ENCODE measurements at places on chromosomes 16 and 17.

- peak; percentile 83 for DNase-seq
Measured at GRCh38 chr17:74742153-74742515, 5.1 kb downstream of the RAB37 start.

- peak; percentile 95 for DNase-seq
Measured at GRCh38 chr16:85612191-85612800, 826 bp upstream of the GSE1 start.

DNA sequence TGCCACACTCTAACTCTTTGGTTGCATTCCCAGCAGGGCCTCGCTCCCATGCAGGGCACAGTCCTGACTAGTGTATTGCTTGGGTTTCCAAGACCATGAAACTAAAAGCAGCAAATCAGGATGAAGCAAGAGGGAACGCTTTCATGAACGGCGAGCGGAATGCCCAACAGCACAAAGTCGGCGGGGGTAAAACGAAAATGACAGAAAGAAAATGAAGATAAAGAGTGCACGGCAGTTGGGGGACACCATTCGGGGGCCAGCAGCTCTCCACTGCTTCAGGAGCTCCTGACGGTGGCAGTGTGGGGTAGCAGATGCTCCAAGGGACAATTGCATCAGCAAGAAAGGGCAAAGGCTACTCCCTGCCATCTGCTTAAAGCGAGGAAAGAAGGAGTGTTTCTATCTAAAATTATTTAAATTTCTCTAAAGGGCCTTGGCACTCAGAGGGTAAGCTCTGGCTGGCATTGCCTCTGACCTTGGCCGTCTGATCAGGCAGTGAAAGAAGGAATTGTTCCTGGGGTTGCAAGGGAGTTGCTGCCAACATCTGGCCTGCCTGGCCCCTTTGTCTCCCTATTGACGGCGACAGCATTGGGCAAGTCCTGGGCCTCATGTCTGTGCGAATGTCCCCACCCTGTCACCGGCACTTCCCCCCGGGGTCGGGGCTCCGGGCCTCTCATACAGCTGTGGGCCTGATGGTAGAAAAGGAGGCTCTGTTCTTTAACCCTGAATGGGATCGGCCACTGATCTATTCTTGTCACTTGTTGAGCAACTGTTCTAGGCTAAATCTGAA, 138.2 kb downstream of the CMIP start:
- DNase-seq = no peak

GRCh38 chr17:50464736-50465135, 3.9 kb downstream of the CHAD start:
- no peak for DNase-seq

GRCh38 chr17:82374626-82375331, 3.2 kb downstream of the UTS2R start:
- DNase-seq = peak; percentile 76

GRCh38 chr16:5166486-5166885, 68.9 kb upstream of the EEF2KMT start:
- no peak for DNase-seq

GRCh38 chr17:17402558-17402957, 74.2 kb upstream of the MED9 start:
- peak; percentile 33 for DNase-seq

DNA sequence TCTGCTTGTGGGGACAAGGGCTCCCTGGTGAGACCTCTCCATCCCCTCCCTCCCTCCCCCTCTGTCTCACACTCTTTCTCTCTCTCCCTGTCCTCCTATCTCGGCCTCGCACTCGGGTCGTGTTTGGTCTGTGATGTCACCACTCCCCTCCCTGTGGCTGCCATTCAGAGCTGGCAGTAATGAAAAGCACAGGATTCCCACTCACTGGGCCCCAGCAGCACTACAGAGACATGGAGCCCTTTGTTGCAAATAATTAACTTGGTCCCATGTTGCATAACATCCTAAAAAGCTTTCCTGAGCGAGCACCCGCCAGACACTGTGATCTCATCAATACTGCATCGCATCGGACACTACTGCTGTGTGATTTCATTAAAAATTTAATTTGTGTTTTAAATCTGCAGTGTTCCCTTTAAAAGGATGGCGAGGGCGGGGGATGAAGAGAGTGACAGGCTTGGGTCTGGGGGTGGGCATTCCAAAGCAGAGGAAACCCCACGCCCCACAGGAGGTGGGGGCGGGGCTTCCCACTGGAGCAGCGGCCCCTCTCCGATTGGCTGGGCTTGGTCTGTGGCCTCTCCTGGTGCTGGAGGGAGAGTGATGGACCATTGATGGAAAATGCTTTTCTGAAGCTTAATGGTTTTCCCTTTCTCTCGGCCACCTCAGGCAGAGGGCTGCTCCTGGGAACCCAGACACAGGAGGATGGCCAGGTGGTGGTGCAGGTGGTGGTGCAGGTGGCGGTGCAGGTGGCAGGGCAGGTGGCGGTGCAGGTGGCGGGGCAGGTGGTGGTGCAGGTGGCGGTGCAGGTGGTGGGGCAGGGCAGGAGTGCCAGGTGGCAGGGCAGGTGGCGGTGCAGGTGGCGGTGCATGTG, 15.3 kb upstream of the NPTX1 start:
- peak; percentile 34 for DNase-seq

GRCh38 chr17:66573078-66573477, 261.8 kb upstream of the CACNG5 start:
- no peak for DNase-seq

DNA sequence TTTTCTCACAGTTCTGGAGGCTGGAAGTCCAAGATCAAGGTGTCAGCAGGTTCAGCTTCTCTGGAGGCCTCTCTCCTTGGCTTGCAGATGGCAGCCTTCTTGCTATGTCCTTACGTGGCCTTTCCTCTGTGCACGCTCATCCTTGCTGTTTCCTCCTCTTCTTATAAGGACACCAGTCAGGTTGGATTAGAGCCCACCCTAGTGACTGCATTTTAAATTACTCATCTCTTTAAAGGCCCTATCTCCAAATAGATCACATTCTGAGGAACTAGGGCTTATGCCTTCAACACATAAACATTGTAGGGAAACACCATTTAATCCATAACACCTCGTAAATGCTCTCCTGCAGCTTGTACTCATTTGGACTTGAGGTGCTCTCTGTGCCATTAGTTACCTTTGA, 36.3 kb downstream of the DHRS7C start:
- no peak for DNase-seq

- no peak for DNase-seq
Measured at GRCh38 chr16:19767497-19767896, 49.4 kb downstream of the IQCK start.

- DNase-seq = no peak
Measured at GRCh38 chr16:85994492-85995490, 95.8 kb downstream of the IRF8 start.

DNA sequence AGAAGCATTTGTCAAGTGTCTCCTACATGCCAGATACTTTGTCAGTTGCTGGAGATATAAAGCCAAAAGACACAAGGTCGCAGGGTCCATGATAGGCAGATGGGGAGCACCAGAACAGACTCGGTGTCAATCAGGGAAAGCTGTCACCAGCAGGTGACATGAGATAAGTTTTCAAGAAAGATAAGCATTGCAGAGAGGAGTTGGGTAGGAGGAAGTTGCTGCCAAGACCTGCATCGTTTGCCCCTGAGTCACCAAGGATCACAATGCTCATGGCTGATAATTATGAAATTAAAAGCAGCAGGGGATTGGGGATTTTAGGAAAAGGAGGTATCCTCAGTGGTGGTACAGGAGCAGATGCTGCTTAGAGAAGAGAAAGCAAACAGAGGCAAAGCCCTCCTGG, 551.1 kb upstream of the CDH11 start:
- no peak for DNase-seq

- DNase-seq = peak; percentile 69
Measured at GRCh38 chr16:27169511-27170071, 33.7 kb upstream of the KDM8 start.

DNA sequence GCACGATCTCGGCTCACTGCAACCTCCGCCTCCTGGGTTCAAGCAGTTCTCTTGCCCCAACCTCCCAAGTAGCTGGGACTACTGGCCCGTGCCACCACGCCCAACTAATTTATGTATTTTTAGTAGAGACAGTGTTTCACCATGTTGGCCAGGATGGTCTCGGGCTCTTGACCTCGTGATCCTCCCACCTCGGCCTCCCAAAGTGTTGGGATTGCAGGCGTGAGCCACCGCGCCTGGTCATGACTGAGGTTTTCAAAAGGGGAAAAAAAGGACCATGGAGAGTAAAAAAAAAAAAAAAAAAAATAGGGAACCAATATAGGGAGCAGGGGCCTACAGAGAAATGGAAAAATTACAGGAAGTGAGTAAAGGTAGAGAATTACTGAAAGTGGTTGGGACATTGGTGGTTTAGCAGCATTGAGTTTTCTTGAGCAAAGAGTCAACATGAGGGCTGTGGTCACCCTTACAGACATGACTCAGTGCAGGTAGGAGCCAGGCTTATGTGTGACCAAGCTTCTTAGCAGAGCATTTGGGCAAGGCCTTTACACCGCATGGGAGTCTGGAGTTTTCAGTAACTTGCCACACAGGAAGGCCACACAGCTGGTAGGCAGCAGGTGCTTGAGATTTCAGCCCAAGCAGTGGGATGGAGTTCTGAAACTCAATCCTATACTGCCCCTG, 447.3 kb downstream of the HS3ST3B1 start:
- DNase-seq = no peak

DNA sequence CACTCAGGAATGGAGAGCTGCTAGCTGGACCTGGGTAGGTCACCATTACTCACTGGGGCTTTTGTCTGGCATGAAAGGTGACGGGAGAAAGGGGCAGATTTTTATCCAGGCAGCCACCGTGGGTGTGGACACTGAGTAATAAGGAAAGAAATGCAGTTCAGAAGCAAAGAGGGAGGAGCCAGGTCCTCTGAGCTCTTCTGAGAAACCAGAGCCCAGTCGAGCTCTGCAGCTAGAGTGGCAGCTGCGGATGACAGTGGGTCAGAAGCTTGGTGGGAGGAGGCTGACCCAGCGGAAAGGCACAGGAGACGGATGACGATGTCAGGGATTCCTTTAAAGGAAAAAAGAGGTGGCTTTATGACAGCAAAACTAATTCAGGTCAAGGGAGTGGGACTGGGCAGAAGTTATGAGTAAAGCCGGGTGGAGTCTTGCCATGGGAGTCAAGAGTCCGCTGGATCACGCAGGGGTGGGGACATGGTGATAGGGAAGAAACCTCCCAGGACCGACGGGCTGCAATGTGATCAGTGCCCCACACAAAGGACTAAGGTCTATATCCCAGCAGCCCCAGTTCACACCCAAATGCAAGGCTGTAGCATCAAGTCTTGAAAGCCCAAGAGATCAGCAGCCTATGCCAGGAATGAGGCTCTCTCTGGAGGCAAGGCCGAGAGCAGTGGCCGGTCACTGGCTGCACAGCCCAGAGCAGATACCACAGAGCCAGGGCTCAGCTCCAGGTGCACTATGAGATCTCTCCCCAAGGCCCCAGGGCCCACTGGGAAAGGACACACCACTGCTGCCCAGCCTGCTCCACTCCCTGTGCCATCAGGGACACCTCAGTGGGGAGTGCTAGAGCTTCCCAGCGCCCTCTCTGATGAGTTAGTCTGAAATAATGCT, 6.3 kb upstream of the MNT start:
- no peak for DNase-seq

DNA sequence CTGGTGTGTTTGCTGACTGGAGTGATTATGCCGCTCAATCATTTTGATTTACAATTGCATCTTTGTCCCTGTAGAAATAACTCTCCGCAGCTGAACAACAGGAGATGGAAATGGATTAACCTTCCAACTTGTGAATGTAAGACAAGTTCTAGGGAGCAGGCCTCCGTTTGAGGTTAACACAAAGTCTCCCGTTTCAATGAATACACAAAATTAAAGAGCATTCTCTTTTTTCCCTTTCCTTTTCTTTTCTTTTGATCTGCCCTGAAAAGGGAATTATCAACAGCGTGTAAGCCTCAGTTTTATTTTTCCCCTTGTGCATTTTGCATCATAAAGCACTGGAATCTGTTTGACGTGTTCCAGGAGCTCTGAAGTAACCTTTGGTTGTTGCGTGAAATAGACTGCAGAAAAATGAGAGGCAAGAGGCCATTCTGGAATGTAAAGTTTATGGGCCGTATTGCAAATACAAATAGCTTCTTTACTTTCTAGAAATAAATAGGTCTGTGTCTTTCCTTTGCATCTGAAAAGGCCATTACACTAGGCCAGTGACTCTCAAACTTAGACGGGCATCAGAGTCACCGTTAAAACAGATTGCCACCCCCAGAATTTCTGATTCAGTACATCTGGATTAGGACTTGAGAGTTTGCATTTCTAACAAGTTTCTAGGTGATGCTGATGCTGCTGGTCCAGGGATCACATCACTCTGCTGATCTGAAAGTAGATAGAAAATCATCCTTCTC, 164.7 kb downstream of the ZNF18 start:
- no peak for DNase-seq

- DNase-seq = peak; percentile 50
Measured at GRCh38 chr17:7929158-7930023, at the start of gene KCNAB3. Gene KCNAB3 (minus strand): TSS chr17:7929856. CDS start chr17:7929435, 421 bp downstream.

DNA sequence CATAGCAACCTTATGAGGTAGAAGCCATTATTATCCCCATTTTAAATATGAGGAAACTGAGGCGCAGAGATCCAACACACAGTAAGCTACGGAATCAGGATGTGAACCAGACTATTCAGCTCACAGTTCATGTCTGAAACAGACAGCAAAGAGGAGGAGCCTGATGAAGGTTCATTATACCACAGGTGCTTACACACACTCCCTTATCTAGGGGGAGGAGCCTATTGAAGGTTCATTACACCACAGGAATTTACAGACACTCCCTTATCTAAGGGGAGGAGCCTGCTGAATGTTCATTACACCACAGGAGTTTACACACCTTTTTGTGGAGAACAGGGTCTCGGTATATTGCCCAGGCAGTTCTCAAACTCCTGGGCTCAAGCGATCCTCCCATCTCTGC, 21.9 kb downstream of the C16orf95 start:
- DNase-seq = peak; percentile 33

- peak; percentile 57 for DNase-seq
Measured at GRCh38 chr17:40442392-40443195, 656 bp upstream of the IGFBP4 start.

- DNase-seq = no peak
Measured at GRCh38 chr17:170130-170670, 11.2 kb downstream of the DOC2B start.

DNA sequence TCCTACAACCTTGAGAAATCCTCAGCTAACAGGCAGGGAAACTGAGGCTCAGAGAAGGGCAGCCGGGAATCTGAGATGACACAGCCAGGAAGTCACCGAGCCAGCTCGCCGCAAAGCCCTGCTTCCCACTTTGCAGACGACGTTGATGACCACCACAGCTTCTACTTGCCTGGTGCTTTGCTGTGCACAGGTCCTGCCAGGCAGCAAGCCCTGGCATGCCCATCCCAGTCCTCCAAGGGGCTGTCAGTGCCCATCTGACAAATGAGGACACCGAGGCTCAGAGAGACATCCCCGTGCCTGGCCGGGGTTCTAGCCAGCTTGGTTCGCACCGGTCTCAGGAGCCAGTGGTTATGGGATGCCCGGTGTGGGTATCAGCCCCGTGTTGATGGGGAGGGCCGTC, 20.1 kb downstream of the KCNJ12 start:
- no peak for DNase-seq

All from DMS53 (cell line).